Activated CD8-positive, alpha-beta memory T cell treated with anti-CD3 and anti-CD28 coated beads for 1 hour (primary cell): ENCODE measurements at places on chromosomes 11 and 22.

DNA sequence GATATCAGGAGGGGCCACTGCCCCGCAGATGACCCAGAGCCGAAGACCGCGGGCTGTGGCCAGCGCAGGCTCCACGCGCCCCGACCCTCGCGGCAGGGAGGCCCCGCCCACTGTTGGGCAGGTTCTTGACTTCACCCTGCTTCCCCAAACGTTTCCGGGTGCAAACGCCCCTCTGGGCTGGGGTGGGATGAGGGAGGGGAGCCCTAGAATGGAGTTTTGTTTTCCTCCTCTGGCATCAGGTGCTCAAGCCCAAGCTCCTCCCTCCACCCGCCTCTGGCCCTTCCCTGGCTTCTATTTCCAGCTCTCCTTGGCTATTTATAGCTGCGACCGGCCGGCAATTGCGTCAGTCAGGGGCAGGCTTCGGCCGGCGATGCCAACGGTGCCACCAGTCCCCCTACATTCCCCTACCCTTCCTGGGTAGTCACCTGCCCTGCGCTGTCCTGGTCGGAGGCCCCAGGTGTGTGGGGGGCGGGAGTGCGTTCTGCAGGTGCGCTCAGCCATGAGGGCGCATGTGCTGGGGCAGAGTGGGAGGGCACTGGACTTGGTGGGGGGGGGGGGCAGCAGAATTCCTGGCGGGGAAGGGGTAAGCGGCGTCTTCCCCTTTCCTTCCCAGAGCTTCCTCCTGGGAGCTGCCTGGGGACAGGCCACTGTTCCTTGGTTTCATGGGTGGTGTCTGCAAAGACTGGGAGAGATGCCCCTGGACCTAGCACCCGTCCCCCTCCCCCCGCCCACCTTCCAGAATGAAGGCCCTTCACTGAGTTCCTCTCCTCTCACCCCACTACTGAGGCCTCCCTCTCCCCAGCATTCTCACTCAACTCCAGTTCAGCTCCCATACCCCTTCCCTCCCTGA is 23.6 kb downstream of the DUSP8 start:
- DNase-seq: no peak

DNA sequence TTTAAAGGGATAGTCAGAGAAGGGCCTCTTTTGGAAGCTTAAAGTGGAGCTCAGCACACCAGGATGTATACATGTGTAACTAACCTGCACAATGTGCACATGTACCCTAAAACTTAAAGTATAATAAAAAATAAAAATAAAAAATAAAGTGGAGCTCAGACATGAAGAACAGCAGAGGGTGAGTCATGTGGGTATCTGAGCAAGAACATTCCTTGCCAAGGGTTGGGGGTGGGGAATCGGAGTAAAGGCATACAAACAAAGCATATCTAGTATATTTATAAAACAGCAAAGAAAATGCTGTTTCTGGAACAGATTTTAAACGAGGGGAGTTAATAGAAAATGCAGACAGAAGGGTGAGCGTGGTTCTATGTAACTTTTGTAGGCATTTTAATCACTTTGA is 562.6 kb upstream of the ANO3 start:
- DNase-seq: no peak

GRCh38 chr11:28289444-28289843 is 181.3 kb downstream of the METTL15 start:
- DNase-seq: no peak

DNA sequence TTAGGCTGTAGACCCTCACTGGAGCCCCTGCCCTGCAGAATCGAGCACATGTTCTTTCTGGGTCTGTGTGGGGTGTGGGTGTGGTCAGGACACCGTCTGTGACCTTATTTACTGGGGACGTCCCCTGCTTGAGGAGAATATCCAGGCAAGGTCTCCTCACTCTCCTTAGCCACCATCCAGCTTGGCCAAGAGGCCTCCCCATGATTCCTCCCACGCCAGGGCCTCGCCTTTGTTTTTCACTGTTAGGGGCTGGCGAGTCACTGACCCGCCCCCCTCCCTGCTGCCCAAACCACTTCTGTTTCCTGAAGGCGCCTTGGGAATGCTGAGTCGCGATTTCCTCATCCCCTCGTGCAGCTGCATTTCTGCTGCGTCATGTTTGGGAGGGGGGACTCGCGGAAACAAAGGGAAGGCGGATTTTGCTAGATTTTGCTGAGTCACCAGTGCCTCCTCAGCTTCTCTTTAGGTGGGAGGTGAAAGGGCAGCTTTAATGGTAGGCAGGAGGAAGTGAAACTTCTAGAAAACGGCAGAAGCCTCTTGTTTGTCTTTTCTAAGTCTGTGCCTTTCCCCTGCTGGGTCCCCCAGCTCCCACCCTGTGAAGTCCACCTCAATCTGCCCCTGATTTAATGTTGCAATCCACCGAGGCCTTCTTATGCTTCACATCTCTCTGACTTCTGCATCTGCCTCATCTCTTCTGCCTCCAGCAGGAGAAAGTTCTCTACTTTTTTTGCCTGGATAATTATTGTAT is 4.0 kb upstream of the HMOX1 start:
- no peak for DNase-seq

- DNase-seq: no peak
Observed at GRCh38 chr22:32617903-32618302, 143.3 kb downstream of the FBXO7 start.

GRCh38 chr22:42300259-42301076 is 30.0 kb upstream of the TCF20 start:
- DNase-seq: no peak

GRCh38 chr11:3964056-3964455 is 108.6 kb downstream of the STIM1 start:
- no peak for DNase-seq

DNA sequence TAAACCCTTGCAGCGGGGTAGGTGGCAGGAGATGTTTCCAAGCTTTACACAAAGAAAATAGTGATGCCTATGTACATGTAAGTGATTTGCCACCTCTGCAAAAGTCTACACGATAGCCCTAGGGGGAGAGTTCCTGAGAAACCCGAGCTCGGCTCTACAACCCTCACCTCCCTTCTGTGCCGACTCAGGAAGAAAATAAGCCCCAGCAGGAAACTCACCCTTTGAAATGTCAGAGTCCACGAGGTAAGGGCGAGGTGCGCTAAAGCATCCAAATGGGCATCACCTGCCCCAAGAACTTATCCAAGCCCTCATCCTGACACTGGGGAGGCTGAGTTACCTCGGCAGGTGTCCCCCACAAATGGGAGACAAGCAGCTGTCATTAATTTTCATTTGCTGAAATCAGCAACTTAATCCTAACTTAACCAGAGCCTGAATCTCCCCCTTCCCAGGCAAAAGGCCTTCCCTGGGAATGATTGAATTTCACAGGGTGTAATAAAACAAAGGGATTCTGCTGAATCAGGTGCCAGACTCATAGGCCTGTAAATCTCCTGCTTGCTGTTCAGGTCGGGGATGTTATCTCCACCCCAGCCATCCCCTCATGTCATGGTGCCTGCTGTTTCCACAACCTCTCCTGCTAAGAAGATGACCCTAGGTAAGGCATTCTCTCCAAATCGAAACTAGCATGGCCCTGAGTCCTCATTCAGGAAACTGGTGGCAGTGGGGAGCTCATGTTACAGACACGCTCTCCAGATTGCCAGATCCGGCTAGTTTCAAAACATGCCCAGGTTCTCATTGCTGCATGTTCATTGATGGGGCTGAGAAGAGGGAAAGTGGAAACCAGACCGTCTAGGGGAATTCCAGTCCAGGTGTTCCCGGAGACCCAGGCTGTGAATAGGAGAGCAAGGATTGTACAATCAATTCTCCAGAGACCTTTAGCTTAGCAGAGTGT is 105.3 kb upstream of the KIRREL3 start:
- no peak for DNase-seq

GRCh38 chr11:90874281-90874680 is 651.4 kb upstream of the CHORDC1 start:
- DNase-seq: no peak

DNA sequence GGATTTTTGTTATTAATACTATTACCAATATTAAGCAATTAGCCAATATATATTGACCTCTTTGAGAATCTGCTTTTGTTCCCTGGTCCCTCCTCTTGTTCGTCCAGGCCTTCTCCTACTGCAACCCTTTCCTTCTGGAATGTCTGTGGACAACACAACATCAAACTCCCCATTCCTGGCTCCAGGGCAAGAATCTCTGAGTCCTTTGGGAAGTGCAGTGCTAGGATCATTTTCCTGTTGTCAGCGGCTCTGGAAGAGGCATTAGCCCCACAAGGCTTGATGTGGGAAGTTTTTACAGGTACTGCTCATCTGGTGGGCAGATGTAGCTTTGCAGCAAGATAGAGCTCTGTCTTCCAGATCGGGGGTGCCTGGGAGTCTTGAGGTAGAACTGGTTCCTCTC is 74.3 kb downstream of the RPUSD4 start:
- no peak for DNase-seq

GRCh38 chr11:61978703-61979661 is 11.5 kb upstream of the FTH1 start:
- no peak for DNase-seq

- no peak for DNase-seq
Observed at GRCh38 chr22:20638507-20638870, 131.1 kb downstream of the MED15 start.

GRCh38 chr22:26463101-26463661 is 20.4 kb downstream of the HPS4 start:
- no peak for DNase-seq

DNA sequence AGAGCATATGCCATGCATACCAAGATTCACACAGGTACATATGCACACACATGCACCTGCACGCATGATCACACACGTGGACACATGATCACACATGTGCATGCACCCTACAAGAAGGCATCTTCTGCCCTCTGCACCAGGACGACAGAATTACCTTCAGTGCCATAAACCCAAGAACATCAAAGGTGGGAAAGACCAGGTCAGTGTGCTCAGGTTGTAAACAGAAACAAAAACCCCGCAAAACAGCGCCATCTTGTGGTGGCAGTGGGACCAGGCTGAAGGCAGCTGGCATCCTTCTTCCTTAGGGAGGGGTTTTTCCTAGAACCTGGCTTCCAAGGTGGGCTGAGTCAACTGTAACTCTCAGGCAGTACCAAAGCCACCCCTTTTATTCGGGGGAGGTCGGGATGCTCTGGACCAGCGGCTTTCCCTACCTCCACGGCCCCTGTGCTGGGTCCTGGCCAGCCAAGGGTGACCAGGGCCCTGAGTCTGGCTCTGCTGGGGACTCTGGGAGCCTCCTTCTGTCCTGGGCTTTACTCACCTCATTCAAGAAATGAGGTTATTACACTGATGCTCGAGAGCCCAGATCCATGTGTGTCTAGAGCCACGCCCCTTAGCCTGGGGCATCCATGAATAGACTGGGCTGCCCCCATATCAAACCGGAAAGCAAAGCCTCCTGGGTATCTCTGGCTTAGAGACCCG is 69.4 kb upstream of the FGF3 start:
- peak; percentile 47 for DNase-seq

DNA sequence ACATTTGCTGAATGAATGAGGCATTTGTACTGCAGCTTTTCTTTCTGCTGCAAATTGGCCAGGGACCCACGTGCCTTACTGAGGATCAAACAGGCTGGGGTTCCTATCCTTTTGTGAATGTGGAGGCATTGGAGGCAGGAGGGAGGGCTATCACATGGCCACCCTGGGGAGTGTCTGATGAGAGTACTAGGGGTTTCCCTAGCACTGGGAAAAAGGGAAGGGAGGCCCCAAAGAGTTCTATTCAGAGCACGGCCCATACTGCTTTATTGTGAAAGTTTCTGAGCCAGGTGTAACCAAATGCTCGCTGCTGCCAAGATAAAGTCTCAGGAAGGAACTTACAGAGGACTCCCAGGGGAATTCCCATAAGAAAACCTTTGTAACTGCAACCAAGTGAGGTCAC is 78.4 kb upstream of the ANO1 start:
- DNase-seq: no peak

GRCh38 chr22:41177622-41178424 is 27.3 kb upstream of the L3MBTL2 start:
- no peak for DNase-seq

GRCh38 chr22:27919942-27920755 is 1.1 kb upstream of the PITPNB start:
- no peak for DNase-seq

DNA sequence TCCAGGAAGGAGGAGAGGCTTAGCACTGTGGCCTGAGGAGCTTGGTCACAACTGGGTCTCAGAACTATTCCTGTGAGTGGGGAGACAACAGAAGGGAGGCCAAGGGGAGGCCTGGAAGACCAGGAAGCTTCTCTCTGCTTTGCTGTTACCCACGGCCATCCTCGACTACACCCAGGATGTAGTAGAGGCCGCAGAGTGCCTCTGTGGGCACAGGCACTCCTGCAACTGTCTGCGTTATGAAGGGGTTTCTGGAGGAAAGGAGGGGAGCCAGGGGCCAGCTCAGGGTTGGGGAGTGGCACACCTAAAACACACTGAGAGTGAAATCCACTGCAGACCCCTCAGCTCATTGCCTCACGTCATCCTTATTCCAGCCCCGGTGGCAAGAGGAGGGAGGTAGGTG is 3.8 kb upstream of the MFRP start:
- DNase-seq: no peak

DNA sequence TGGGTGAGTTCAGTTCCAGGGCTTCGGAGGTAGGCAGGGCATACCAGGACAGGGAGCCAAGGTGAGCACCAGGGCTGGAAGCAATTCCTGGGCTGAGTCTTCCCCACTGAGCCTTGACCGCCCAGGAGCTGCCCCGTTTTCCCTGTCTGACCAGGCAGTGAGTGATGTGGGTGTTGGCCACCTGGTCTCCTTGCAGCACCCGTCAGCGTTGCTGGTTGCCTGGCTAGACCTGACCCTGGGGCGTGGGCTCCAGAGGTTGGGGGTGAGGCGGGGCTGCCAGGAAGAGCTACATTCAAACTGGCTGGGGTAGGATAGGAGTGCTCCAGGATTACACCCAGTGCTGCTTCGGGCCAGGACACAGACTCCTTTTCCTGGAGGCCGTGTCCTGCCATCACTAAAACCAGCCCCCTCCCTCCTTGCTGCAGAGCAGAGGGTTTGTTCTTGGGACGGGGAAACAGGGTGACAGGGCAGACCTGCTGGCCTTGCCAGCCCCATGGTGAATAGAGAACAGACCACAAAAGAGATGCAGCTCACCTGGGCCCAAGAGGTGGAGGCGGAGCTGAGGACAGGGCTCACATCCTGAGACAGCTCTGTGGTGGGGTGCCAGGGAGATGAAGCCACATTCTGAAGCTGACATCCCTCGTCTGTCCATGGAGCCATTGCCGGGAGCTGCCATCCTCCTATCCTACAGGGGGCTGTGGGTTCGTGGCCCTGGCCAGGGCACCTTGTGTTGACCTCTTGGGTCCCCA is 14.2 kb downstream of the INCENP start:
- no peak for DNase-seq

GRCh38 chr11:112403432-112403831 is 142.8 kb upstream of the PLET1 start:
- no peak for DNase-seq
